ENCODE measurements at places on chromosomes 5 and 9.

- DNase-seq = no peak
Observed at GRCh38 chr5:61245486-61245885, 83.2 kb upstream of the SMIM15 start.

GRCh38 chr9:136147890-136148714 lies 29.4 kb upstream of the TMEM250 start:
- DNase-seq = no peak

GRCh38 chr5:16457451-16457850 lies 8.1 kb downstream of the ZNF622 start:
- DNase-seq = no peak

DNA sequence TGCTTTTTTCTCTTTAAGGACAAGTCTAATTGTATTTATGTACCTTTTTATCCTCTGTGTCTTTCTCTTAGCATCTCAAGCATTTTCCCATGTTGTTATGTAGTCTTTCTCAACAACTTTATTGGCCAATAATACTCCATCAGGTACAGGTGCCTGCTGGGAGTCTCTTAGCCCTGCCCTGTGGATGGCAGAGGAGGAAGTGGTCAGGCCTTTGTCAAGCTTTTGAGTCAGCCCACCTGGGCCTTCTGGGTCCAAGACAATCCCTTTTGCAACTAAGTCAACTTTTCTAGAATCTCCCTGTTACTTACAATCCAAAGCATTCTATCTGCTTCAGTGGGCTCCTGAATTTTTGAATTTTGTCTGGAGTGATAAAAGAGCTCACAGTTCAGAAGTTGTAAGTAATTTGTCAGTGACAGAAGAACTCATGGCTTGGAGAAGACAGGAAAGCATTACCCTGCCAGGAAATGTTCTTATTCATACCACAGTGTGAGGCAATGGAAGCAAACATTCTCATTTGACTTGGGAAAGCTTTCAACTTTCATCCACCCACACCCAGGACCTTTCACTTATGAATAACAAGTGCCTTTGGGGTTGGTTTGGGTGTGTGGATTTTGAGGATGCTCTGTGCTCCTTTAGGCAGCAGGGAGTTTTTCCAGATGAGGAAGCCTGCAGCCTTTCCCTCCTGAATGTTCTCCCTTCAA lies 200.0 kb upstream of the S1PR3 start:
- peak; percentile 71 for DNase-seq

- DNase-seq = no peak
Observed at GRCh38 chr9:81396528-81396927, 292.8 kb downstream of the TLE1 start.

DNA sequence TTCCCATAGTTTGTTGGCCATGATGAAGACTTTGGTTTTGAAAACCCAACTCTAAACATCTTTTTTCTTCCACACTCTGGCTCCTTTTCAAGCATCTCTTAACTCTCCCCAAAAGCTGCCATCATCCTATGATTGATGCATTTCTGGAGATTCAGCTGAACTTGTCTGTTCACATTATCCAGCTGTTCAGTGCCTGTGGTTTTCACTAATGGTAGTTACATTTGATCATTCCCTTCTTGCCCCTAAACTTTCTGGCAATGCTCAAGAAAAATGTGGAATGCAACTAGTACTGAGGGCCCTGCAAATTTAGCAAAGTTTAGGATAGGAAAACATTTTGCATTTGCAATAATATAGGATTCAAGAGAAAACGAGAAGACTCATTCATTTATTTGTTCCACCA lies 267.5 kb downstream of the ENC1 start:
- DNase-seq = no peak

DNA sequence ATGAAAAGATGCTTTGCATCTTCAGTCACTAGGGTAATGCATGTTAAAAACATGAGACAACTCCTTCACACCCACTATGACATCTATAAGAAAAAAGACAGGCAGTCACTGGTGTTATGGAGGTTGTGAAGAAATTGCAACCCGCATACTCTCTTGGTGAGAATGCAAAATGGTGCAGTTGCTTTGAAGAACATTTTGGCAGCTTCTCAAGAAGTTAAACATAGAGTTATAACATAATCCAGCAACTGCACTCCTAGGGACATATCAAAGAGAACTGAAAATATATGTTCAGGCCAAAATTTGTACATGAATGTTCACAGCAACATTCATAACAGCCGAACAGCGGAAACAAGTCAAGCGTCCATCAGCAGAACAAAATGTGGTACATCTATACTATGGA lies 46.3 kb upstream of the TBC1D9B start:
- no peak for DNase-seq

GRCh38 chr9:94967482-94967881 lies 241.0 kb downstream of the AOPEP start:
- no peak for DNase-seq

DNA sequence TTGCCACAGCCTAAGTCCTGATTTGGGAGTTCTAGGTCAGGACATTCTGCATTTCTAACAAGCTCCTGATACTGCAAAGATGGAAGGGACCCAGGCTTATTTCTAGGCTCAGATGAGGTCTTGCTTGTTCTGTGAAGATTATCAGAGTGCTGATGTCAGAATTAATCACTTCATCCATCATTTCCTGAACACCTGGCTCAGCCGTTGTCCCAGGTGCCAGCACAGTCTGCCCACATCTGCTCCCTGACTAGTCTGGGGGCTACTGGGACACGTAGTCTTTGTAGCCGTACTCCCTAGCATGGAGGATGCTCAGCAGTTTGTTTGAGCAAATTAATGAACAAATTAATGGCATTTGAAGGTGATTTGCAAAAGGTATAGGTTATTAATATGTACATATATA lies 17.9 kb upstream of the SPINK4 start:
- DNase-seq = no peak

- DNase-seq = no peak
Observed at GRCh38 chr9:70588381-70588780, 173.9 kb upstream of the KLF9 start.

DNA sequence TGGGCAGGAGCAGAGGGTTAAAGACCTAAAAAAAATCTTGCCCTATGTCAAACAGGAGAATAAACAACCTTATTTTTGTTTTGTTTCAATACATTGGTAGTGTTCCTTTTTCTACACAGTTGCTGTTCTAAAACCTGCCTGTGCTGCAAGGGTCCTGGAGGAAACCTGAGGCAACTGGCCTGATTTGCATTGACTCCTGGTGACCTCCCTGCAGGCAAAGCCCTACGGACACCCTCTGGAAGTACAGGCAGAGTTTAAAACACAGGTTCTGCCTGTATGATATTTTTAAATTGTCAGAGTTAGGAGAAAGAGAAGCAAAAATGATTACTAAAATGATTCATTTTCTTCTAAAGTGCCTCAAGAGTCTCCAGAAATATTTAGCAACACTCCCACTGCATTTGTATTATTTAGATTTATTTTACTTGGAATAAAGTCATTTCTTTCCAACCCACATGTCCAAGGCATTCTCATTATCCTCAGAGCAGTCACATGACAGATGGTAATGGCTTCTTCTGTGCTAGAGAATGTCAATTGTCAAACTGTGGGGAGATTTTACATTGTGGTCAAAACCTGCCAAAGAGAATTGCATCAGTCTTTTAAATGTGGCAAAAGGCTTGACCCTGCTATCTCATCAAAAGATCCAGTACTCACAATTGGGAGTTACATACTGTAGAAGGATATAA lies 559.6 kb downstream of the CETN3 start:
- DNase-seq = no peak

DNA sequence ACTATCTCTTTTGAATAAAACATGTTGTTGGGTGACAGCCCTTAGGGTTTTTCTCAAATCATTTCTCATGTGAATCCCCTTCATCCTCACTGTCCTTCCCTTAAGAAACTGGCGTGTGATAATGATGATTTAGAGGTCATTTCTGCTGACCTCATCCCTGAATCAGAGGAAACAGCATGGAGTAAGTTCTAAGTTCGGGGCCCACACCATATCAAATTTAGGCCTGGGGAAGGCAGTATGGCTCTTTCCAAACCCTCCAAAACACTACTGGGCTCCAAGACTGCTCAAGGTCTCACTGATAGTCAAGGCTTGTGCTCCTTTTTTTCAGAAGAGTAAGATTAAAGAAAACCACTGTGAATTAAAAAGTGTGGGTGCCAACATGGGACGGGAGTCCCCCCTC lies 872 bp upstream of the SMIM3 start:
- no peak for DNase-seq

GRCh38 chr9:128946571-128947276 lies 679 bp downstream of the DOLK start:
- DNase-seq = no peak

DNA sequence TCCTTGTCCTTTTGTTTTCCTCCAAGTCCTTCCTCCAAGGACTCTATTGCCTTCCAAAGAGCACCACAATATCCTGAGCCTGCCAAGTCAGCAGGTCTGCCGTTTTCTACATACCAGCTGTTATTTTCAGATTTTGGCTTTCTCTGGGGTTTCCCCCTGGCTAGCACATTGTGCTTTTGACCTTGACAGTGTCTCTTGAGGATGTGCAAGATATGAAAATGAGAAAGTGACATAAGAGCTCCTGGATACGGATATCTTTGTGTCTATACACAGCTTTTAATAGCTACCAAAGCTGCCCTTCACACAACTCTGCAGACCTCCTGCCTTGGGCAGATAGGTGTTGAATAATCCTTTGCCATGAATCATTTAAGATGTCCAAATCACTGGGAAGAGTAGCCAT lies 67.0 kb downstream of the HAPLN1 start:
- no peak for DNase-seq

- no peak for DNase-seq
Observed at GRCh38 chr5:126562823-126563222, 32.2 kb downstream of the ALDH7A1 start.

DNA sequence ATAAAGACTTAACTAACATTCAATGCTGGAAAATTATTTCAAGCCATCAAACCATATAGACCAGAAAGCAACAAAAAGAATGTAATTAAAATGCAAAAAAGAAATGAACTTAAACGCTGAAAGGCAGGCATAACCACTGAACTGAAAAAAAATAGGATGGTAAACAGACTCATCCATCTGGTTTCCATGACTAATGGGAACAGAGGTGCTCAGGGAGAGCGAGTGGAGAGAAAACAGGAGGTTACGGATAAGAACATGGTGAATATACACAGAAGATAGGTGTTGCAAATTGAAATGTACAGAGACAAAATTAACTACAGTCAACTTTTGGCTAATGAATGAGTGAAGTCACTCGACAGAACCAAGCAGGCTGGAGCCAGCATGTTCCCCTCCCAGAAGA lies 43.5 kb upstream of the RNF38 start:
- peak; percentile 5 for DNase-seq

All from epithelial cell of prostate (primary cell).